NCI-H1436 treated with DMSO at 0.1 percent for 48 hours (cell line): ENCODE measurements at places on chromosomes 1 and 21.

- no peak for DNase-seq
Measured at GRCh38 chr1:115924770-115925169, 51.5 kb upstream of the SLC22A15 start.

DNA sequence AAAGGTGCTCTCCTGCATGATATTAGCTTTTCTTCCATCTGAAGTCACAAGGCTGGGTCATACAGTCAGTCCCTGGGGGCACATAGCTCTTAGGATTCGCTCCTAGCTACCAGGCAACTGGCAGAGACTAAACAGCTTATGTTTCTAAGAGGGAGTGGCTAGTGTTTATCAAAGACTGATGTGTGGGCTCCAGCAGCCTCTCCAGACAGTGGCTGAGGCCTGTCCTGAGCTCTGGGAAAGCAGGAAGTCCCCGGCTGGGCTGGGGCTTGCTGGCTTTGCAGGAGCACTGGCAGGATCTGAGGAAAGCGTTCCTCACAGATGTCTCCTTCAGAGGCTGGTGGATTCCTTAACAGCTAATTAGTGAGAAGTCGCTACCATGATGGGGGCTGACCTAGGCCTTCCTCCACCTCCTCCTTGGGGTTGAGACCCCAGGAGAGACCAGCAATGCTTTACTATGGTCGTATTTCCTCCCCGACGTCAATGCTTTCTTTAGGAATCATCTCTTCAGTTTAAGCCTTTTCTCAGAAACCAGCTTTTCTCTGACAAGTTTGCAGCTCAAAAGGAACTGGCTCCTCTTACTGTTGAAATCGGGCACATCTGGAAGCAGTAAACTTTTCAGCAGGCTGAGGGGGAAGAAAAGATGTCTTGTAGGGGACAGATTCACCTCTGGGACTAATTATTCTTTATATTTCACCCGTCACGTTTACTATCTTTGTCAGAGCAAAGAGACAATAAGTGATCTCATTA, 33.5 kb upstream of the HHAT start:
- peak; percentile 78 for DNase-seq

DNA sequence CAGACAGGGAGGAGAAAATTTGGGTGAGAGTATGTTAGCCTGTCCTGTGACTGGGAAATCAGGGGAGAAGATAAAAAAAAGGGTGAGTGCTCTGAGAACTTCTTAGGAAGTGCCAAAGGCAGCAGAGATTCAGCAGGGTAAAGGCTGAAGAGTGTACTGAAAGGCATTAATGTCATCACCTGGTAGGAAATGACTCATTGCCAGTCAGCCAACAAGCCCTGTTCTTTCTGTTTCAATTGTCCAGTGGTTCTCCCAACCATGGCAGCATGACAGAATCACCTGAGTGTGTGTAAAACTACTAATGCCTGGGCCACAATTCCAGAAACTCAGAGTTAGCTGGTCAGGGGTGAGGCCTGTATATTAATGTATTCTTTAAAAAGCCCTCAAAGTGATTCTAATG, 83.5 kb downstream of the INTS7 start:
- no peak for DNase-seq

GRCh38 chr1:100943533-100943932, 47.6 kb downstream of the SLC30A7 start:
- no peak for DNase-seq

DNA sequence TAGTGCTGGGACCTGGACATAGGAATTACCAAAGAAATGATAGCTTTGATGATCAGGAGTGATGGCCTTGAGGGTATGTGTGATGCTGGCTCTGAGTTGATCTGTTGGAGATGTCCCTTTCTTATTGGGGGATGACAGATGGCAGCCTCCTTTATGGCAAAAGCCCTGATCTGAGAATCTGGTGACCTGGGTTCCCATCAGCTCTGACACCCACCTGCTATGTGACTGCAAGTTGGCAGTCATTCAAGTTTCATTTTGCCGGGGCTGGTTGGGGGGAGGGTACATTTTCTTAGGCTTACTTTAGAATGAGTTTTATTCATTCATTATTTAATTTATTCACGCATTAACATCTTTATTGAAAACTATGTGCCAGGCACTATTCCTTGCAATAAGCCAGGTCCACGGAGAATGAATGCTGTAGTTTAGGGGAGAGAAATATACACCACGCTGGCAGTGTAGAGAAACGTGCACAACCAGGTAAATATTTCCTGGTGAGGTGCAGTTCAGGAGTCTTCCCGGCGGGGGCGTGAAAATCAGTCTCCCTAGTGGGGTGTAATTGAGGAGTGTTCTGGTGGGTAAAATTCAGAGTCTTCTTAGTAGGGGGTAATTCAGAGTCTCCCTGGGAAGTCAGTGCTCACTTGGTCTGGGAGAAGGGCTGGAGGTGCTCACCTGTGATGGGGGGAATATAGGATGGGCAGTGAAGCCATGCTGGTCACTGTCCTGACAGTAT, 401.3 kb downstream of the CAMTA1 start:
- peak; percentile 7 for DNase-seq

- DNase-seq: no peak
Measured at GRCh38 chr1:93681101-93681988, at the start of gene BCAR3. Gene BCAR3, minus strand, starts transcription at chr1:93681837. Its CDS starts 6,907 bp downstream, at chr1:93674930.

GRCh38 chr1:151989211-151989862, 4.3 kb downstream of the S100A10 start:
- no peak for DNase-seq

DNA sequence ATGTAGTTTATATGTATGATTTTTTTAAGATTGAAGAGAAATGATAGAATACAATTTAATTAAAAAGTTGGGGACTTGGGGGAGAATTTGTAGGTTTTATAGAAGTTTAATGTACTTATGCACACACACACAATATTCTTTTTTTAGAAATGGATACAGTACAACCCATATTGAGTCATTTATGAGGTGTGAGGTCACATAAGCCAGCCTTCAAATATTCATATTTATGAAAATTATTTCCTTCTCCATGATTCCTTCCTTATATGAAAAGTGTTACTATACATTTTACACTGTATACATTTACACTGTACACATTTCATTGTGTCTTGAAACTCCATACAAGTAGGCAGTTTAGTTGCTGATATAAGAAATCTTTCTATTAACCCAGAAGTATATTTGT, 96.2 kb upstream of the CHODL start:
- no peak for DNase-seq

GRCh38 chr1:16171314-16172151, 15.7 kb upstream of the EPHA2 start:
- DNase-seq: no peak

DNA sequence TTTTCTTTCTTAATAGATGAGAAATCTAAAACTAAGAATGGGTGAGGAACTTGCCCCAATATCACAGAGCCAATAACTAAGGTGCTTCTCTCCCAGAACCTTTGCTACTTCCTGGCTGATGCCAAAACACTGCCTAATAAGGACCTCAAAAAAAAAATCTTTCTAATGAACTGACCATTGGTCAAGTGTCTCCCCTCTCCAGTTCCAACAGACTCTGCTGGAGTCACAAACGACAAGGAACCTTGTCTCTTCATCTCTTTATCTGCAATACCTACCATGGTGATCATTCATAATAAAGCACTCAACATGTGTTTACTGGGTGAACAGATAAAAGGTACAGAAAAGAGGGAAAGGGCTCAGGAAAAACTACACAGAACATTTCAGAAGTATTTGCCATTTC, 197.4 kb downstream of the LTN1 start:
- DNase-seq: no peak

- DNase-seq: no peak
Measured at GRCh38 chr1:144551107-144551542, 41.6 kb upstream of the PPIAL4F start.

- DNase-seq: no peak
Measured at GRCh38 chr1:178379807-178380206, 117.0 kb downstream of the CLEC20A start.

- DNase-seq: peak; percentile 83
Measured at GRCh38 chr1:229694053-229694693, 68.1 kb downstream of the URB2 start.

DNA sequence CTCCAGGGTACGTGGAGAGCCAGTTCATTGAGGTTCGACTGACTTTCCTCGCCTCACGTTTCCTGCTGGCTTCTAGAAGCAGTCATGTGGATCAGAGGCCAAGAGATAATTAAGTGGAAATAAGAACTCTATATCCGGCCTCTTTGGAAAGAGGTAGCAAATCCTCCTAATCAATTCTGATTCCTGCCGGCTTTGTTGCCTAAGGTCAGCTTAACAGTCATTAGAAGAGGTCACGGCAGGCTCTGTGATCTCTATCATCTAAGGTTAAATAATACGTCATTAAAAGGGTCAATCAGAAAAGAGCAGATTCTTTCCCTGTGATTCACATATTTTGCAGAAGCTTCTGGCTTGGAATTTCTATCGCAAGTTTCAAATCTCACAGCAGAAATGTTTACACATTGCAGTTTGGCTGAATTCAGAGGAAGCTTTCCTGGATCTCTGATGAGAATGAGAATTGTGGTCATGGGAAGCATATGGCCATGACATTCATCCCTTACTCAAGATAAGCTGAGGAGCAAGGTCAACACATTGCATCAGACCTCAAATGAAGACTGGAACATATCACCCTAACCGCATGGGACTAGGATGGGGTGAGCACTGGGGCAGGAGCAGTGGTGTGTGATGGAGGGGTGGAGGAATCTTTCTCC, 189.4 kb downstream of the PBX1 start:
- no peak for DNase-seq

- DNase-seq: no peak
Measured at GRCh38 chr1:169207797-169208520, 101.5 kb downstream of the ATP1B1 start.

DNA sequence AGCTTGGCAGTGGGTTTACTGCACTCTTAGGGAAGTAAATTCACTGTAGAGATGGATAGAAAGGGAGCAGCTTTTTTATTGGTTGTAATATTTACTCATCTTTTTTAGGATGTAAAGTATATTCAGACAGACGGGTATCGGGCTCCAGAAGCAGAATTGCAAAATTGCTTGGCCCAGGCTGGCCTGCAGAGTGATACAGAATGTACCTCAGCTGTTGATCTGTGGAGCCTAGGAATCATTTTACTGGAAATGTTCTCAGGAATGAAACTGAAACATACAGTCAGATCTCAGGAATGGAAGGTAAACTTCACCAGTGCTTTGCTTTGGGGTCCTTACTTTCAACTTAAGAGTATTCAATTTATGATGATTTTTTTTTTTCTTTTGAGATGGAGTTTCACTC, 3.2 kb downstream of the UHMK1 start:
- no peak for DNase-seq

DNA sequence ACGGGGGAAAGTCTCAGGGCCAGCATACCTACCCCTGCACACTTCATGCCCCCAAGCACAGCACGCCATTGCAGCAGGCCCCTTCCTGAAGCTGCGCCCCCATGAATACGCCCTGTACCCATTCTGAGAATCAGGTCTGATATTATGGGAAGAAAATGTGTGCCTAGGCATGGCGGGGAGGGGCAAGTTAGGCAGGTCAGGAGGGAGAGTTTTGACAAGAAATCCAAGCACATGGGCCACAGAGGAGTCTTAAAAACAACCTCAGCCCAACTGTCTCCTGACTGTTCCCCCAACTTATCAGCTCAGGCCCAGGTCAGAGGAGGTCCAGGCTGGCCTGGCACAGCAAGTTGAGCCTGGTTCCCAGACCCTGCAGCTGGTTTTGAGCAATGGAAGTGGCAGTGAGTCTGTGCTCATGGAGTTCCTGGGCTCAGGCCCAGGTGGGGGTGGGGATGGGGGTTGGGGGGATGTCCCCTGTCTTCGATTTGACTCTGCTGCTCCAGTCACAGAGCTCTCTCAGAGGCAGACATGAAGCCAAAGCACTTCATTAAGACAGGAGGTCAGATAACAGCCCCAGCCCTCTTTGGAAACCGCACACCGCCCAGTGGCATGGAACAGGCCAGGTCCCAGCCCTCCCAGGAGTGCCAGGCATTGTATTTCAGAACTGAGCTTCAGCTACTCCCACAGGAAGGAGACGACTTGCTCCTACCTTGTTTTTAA, 20.6 kb upstream of the BCAR3 start:
- DNase-seq: no peak

DNA sequence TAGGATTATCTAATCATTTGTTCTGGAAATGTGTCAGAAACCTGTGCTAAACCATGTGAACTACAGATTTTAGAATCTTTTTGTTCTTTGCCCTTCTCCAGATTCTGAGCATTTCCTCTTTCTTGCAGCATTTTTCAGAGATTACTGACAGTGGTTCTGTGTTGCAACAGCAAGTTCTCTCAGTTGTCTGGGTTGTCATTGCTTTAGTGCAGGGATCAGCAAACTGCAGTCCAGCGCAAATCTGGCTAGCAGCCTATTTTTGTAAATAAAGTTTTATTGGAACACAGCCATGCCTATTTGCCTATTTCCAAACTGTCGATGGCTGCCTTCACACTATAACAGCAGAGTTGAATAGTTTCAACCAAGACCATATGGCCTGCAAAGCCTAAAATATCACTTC, 66.3 kb upstream of the LRRC8D start:
- no peak for DNase-seq

GRCh38 chr1:173005196-173005864, 45.4 kb downstream of the TNFSF18 start:
- no peak for DNase-seq

DNA sequence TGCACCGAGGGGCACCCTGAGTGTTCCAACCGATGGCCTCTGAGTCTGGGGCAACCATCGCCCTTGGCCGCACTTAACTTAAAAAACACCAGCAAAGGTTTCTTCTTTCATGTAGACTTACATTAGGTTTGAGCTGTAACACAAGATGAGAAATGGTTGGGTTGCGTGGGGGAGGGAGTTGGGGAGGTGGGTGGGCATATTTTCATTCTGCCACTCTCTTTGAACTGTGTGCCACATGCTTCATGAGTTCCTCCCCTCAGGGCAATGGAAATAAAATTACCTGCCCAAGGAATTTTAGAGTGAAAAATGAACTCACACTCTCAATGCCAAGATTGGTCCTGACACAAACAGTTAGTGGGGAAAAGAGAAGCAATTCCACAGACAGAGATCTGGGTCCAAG, 430.1 kb upstream of the USP24 start:
- no peak for DNase-seq

DNA sequence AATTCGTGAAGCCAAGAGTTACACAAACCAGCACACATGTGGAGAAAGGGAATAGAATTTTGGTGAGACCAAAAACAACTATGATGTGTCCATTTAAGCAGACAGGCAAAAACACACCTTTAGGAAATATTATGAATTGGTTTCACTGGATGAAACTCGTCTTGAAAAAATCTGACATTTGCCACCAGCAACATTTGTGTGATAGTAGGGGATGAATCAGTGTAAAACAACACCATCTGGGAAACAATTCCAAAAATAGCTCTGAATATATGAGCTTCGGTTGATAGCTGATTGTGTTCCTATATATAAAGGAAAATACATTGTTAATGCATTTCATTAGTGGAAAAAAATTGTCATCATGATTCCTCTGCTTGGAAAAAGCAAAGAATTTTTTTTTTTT, 327.8 kb downstream of the PAPPA2 start:
- no peak for DNase-seq

GRCh38 chr21:16588433-16588860, 858.7 kb downstream of the USP25 start:
- DNase-seq: peak; percentile 33
